ENCODE measurements at places on chromosomes 2 and 18.

DNA sequence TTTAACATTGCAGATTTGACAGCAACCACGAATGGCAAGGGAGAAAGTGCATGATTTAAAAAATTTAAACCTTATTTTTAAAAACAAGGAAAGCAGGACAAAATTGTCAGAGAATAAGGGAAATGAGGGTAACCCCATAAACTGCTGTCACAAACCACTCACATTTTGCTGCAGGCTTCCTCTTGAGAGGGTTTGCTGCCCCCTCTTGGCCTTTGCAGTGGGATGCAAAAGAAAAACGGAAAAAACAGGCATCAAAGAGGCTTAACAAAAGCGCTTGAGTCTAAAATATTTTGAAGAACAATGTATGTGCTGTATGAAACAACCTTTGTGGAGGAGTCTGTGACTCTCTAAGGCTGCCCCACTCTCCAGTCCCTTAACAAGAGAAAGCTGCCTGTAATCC is 91.6 kb downstream of the TMX3 start:
- no peak for DNase-seq

DNA sequence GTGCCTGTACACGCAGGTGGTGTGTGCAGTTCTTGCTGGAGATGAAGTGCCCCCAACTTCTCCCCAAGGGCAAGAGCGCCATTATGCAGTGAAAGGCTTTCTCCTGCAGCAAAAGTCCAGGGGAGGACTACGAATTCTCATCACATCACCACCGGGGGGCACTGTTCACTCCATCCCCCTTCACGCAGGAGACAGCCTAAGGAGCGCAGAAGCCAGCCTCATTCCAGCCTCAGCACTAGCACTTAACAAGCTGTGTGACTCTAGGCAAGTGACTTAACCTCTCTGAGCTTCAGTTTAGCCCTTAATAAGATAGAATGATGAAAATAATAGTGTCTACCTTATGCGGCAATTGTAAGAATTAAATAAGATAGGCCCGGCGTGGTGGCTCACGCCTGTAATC is 32.3 kb downstream of the DNMT3A start:
- DNase-seq = no peak

DNA sequence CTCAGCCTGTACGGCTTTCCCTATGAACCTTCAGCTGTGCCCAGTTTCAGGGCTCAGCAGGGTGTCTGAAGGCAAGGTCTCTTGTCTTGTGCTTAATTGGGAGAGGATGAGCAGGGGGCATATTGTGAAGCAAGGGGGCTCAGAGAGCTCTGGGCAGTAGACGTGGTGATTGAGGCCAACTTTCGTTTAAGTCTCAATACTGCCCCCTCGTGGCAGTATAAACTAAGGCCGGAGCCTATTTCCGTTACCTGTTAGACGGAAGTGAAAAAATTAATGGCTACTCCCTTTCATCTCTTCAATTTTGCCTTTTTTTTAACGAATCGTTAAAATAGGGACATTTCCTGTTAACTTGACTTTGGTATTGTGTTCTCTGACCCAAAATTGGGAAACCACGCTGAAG is 193.4 kb downstream of the TDRD15 start:
- DNase-seq = no peak

GRCh38 chr2:164840458-164840929 is 1.1 kb downstream of the COBLL1 start:
- no peak for DNase-seq

DNA sequence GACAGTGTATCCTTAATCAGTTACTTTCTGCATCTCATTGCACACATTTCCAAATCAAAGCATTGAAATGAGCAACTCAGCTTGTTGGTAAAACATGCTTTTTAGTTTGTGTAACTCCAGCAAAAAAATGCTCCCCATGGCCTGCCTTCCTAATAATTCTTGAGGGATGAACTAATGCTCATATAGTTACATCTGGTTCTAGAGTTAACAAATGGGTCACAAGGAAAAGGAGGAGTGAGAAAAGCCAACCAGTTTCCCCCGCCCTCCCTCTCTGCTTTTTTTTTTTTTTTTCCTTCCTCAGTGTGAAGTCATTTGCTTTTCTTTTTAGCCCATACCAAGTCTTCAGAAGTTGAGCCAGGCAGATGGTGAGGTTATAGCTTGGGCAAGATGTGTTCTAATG is 231.7 kb downstream of the MTX2 start:
- DNase-seq = no peak

GRCh38 chr2:120498121-120498520 is 152.2 kb downstream of the INHBB start:
- no peak for DNase-seq

GRCh38 chr2:38560092-38560491 is 42.6 kb downstream of the HNRNPLL start:
- no peak for DNase-seq

DNA sequence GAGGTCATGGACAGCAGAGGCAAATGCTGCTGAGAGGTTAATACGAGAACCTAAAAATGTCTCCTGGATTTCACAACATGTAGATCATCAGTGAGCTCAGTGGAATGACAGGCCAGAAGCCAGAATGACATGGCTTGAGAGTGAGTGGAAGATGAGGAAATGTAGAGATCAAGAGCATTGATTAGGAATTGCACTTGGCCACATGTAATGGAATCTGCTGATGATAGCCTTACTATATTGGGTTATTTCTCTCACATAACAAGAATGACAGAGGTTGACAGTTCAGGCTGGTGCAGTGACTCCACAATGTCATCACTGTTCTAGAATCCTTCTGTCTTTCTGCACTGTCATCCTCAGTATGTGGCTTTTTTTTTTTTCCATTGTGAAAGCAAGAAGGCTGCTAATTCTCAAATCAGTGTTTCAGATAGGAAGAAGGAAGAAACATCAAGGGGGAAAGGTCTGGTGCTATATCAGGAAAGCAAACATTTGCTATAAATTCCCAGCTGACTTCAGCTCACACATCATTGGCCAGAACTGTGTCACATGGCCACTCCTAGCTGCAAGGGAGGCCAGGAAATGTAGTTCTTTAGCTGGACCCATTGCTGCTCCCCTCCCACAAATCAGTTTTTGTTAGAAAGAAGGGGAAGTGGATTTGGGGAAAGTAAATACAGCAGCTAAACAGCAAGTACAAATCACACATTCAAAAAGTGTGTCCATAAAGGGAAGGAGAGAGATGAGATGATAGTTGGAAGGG is 127.2 kb downstream of the FAM161A start:
- no peak for DNase-seq

DNA sequence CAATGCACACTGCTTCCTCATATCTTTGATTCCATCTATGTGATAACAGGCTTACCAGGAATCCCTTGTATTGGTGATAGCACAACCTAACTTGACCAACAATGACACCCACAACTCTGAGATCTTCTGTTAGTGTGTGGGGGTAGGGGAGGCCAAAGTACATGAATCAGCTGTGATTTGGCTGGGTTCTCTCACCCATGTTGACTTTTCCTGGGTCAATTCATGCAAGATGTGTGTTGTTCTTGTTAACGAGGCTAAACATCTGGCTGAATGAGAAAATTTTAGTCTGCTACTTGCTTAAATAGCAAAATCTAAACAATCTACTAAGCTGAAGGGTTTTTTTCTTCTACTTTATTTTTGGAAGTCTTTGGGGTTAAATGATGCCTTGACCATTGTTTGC is 341.2 kb upstream of the SLC14A2 start:
- no peak for DNase-seq

- DNase-seq = no peak
Observed at GRCh38 chr2:86433137-86433536, 8.0 kb upstream of the KDM3A start.

GRCh38 chr2:207274530-207275189 is 108.9 kb upstream of the KLF7 start:
- DNase-seq = no peak

- no peak for DNase-seq
Observed at GRCh38 chr2:148561389-148561788, 83.2 kb upstream of the EPC2 start.

- DNase-seq = no peak
Observed at GRCh38 chr2:110874453-110875383, 142.3 kb downstream of the ACOXL start.

DNA sequence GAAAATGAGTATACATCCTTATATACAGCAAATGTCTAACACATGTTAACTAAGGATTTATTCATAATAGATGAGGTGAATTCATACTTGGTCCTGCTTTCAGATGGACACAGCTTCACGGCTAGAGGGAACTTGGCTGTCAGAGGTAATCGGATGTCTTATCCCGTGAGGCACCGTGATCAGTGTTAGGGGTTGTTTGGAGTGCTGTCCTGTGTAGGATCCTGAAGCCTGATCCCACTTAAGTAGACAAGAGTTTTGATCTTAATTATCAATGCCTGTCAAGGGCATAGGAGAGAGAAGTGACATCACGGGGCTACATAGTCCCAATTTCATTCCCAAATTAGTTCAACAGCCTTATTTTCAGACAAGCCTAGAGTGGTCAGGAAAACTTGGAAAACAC is 204.6 kb downstream of the RNF144A start:
- DNase-seq = no peak

DNA sequence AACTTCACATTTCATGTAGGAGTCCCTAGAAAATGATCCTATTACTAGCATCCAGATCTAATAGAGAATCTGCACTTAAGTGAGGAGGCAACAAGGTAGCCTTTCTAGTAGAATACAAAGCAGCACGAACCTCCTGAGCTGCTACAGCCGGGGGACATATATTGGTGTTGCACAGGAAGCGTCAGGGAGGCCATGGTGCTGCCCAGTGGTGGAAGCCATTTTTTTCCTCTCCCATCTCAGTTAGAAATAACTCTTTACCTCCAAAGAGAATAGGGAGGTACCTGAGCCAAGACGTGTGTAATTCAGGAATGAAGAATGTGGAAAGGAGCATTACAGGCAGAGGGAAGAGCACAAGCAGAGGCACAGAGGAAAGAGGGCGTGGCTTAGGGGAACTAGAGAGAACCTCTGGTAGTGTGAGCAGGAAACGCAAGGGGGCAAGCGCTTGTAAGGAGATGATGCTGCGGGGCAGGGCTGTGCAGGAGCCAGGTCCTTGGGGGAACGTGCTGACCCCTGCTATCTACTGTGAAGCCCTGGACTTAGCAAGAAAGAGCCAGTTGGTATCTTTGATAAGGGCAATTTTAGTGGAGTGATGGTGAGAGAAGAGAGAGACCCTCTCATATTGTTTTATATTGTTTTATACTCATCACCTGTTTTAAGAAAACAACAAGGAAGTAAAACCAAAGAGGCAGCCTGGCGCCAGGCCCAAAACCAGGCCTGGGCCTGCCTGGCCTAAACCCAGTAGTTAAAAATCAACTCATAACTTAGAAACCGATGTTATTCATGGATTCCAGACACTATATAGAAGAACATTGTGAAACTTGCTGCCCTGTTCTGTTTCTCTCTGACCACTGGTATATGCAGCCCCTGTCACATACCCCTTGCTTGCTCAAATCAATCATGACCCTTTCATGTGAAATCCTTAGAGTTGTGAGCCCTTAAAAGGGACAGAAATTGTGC is 50.0 kb upstream of the TTC39C start:
- no peak for DNase-seq

DNA sequence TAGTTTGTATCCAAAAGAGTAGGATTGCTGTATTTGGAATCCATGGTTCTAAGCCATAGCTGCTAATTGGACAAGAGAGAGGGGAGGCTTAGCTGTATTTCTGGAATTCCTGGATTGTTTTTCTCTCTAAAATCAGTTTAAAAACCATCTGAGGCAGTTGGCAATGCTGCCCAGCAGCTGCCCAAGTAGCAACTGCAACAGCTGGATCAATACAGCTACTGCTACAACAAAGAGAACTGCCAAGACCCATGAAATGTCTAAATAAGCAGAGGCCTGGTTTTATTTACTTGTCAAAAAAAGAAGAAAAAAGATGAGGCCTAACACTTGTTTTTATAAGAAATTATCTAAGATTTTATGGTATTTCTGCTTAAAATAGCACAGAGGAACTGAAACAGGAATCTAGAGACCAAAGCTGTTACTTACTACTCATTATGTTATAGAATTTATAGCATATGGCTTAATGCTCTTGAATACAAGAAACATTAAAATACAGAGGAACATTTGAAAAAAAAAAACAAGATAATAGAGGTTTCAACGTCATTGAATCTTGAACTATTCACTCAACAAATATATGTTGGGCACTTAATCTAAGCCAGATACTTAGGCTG is 39.1 kb downstream of the TMEFF2 start:
- no peak for DNase-seq

GRCh38 chr2:36246320-36246990 is 109.1 kb upstream of the CRIM1 start:
- no peak for DNase-seq

DNA sequence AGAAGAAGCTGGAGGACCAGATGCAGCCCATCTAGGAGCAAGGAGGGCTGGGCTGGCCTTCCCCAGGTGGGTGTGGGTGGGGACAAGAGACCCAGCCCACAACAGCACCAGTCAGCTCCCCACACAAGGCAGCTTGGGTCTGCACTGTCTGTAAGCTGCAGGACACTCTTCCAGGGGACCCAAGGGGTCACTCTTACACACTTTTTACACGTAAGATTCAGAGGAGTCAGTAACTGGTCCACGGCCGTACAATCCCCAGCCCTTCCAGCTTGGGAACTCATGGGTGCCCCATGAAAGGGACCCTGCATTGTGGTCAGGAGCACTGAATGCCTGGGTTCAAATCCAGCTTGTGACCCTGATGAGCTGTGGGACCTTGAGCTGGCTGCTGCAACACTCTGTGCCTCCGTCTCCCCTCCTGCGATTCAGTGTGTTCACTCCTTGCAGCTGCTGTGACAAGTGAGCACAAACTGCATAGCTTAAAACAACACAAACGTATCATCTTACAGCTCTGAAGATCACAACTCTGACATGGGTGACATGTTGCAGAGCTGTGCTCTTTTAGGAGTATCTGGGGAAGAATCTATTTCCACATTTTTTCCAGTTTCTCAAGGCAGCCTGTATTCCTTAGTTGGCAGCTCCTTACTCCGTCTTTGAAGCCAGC is 11.1 kb upstream of the SLC66A3 start:
- no peak for DNase-seq

GRCh38 chr2:191358325-191359025 is 113.3 kb downstream of the MYO1B start:
- no peak for DNase-seq

GRCh38 chr2:40164736-40165508 is 287.0 kb downstream of the SLC8A1 start:
- no peak for DNase-seq

GRCh38 chr2:190530248-190530900 is 4.1 kb downstream of the NEMP2 start:
- no peak for DNase-seq

DNA sequence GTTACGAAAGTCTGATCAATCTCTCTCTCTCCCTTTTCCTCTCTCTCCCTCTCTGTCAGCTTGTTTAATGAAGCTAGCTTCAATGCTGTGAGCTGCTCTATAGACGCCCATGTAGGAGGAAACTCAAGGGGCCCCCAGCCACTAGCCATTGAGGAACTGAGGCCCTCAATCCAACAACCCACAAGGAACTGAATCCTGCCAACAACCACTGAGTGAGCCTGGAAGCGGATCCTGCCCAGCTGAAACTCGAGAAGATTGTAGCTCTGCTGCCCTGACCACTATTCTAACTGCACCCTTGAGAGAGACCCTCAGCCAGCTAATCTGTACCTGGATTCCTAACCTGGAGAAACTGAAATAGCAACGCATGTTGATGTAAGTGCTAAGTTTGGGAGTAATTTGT is 129.2 kb downstream of the BCL11A start:
- DNase-seq = no peak

DNA sequence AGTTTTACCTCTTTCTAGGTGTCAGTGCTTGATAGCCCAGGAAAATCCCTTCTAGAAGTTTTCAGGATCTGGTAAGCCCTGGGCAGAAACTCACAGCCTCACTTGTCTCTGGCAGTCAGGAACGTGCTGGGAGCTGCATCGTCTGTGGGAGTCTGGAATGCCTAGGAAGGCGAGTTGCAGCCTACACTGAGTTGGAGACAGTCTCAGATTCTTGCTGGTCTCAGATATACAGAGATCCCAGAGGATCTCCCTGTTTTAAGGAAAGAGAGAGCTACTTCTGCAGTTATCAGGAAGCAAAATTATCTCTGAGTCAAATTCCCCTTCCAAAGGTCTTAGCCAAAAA is 104.4 kb upstream of the CDC42EP3 start:
- no peak for DNase-seq

Data from stimulated activated CD4-positive, alpha-beta T cell treated with anti-CD3 and anti-CD28 coated beads, Interleukin-12 subunit alpha, Interleukin-12 subunit beta, amount 100 ng/mL, for 24 hours (primary cell).